Non-pigmented ciliary epithelial cell (primary cell): ENCODE measurements at places on chromosomes 2 and 18.

DNA sequence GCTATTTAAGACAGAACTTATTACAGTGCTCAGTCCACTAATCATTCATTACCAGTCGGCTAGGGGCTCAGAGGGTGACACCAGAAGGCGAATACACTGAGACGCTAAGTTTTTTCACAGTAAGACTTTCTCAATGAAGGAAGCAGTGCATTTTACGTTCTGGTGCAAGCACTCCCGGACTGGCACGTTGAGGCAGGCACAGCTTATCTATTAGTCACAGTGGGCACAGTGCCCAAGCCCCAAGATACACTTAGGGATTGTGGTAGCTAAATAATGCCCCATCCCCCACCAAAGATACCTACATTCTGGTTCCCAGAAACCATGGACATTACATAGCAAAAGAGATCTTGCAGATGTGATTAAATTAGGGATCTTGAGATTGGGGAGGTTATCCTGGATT, 32.6 kb upstream of the BCL11A start:
- DNase-seq: no peak

DNA sequence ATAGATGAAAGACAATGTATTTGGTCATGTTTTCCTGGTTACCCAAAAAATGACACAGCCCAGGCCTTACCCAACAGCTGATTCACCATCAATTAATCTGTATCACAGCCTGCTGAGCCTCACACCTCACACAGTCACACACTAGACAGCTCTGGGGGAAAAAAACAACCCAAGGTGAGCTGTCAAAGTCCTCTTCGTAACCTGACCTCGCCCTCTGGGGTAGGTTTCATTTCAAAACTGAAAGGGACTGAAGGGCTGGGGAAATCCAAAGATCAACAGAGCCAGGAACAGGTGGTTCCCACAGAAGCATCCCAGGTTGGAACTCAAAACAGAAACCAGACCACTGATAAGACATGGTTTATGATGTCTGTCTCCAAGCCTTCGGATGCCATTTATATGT, 18.2 kb upstream of the PCBP1 start:
- no peak for DNase-seq

DNA sequence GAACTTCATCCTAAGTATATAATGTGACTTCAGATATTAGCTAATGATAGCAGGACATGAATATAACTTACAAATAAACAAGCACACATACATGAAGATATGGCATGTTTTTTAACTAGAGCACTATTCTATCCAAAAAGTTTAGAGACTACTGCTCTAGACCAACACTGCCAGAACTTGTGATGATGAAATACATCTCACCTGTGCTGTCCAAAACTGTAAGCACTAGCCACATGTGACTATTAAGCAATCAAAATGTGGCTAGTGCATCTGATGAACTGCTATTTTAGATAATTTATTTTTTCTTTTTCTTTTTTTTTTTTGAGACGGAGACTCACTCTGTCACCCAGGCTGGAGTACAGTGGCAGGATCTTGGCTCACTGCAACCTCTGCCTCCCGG, 7.1 kb downstream of the AAK1 start:
- no peak for DNase-seq

GRCh38 chr18:74935434-74935833, 273.5 kb downstream of the PTGR3 start:
- DNase-seq: no peak

- no peak for DNase-seq
Observed at GRCh38 chr2:64296140-64296480, 151.9 kb upstream of the PELI1 start.

- DNase-seq: peak; percentile 72
Observed at GRCh38 chr18:29154758-29155725, 978.1 kb upstream of the CDH2 start.

DNA sequence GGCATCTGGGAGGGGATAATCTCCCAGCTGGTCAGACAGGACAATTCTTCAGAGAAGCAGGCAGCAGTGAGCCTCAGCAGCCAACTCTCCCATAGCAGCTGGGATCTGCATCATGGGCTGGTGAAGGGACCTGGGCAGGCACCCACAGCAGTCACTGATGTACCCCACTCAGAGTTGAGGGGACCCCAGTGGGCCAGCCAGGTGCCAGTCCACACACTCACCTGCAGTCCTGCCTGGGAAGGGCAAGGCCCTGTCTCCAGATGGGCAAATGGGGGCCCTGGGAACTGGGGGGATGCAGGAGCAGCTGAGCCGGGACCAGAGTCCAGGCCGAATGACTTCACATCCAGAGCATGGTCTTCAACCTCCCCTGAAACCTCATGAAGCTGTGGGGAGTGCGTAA, 170.4 kb downstream of the ZFP36L2 start:
- no peak for DNase-seq

DNA sequence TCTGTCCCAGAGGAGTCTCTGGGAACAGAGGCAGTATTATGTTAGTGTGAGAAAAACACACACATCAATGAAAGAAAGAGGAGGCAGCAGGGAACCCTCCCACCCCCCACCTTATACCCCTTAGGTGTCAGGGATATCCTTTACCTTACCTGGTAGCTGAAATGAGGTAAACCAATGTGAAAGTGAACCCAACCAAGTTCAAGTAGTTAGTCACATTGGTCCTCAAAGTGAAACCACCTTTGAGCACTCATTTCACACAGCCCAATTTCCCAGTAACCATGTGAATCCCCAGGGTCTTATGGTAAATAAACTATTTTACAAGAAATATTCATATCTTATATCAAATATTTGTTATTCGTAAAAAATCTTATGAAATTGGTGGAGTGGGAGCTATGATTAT, 377.8 kb downstream of the LRATD1 start:
- DNase-seq: no peak

DNA sequence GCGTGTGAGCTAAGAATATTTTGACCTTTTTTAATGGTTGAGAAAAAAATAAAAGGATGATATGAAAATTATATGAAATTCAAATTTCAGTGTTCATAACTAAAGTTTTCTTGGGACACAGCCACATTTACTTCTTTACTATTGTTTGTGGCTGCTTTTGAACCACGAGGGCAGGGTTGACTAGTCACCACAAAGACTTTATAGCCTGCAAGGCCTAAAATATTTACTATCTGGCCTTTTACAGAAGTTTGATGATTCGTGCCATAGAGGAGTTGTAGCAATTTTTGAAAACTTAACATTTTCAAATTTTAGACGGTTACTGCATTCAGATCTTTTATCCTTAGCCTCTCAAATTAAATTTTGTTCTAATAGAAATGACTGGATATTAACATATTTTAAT, 69.9 kb downstream of the LIMS1 start:
- DNase-seq: no peak

DNA sequence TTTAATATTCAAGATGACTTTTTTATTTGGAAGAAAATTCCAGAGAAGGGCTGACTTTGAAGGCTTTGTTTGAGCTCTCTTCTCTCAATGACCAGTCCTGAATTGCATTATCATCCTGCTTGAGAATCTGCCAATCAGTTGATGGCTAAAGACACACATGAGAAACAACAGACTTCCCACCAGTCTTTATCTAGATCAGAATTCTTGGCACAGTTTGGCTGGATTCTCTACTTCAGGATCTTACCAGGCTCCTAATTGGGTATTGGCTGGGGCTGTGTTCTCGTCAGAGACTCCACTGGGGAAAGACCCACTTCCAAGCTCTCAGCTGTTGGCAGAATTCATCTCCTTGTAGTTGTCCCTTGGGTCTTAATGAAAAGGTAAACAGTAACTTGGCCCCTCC, 86.0 kb downstream of the WDSUB1 start:
- DNase-seq: no peak

DNA sequence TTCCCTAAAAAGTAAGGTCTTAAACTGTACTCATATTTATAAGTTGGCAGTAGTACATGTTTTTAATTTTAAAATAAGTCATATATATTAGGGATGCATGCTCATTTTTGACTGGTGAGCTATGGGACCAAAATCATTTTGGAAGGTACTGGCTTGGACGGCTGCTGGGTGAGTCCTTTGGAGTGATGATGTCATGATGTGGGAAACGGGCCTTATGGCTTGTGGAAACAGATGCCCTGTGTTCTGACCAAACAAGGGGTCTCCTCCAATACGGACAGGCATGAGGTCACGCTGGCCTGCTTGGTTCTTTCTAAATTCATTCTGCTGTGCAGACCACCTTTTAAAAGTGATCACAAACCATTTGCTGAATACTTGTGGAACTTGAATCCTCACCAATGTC, 109.2 kb upstream of the MGAT5 start:
- no peak for DNase-seq

GRCh38 chr2:109471658-109472057, 142.1 kb downstream of the SEPTIN10 start:
- no peak for DNase-seq

DNA sequence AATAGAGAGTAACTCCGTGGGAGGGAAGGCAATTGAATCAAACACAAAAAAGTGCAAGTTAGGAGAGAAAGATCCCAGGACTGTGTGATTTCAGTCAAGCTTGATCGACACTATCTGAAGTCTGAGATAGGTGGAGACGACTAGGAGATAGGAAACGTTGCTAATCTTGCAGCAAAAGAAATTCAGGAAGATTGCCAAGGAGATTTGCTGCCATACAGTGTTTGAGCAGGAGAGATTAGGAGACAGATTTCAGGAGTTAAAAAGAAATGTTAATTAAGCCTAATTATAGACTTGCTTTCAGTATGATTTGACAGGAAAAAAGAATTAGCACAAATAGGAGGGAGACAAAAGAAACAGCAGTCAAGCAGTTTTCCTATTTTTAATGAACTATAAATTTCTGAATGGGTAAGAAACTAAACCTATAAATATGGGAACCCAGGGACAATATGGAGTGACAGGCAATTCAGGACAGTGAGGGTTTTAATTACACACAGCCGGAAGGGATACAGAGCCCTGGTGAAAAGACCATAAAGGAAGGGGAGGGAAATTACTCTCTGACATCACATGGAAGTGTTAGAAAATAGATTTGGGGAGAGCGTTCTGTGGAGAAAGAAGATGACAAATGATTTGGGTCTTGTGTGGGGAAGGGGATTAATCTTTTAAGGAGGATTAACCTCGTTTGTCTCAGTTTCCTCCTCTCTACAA, 72.6 kb downstream of the SUCLG1 start:
- no peak for DNase-seq

GRCh38 chr18:5244941-5245340, 47.9 kb upstream of the AKAIN1 start:
- no peak for DNase-seq

DNA sequence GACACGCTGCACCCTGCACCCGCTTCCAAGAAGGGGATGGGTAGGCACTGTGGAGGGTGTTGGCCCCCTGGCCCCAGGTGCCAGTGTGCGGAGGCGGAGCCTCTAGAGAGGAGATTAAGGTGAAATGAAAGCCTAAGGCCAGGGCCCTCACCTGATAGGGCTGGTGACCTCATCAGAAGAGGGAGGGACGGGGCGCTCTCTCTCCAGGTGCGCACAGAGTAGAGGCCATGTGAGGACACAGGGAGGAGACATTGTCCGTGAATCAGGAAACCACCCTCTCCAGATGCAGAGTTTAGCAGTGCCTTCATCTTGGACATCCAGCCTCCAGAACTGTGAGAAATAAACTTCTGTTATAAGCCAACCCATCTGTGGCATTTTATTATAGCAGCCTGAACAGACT, 62.3 kb downstream of the PSMG2 start:
- no peak for DNase-seq

DNA sequence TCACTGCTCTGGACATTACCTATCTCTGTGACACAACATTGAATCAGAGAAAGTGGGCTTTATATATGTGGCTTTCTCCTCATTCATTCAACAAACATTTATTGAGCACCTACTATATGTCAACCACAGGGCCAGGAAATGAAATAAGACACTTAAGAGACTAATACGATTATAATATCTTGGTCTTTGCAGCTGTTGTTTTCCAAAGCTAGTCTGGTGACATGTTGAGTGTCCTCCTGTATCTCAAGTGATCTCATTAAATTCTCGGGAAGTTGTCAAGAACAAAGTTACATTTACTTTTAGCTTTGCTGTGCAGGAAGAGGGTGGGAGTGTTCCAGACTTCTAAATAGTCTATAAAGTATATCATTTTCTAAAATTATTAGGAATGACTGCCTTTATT, 164.6 kb upstream of the SP5 start:
- DNase-seq: no peak

DNA sequence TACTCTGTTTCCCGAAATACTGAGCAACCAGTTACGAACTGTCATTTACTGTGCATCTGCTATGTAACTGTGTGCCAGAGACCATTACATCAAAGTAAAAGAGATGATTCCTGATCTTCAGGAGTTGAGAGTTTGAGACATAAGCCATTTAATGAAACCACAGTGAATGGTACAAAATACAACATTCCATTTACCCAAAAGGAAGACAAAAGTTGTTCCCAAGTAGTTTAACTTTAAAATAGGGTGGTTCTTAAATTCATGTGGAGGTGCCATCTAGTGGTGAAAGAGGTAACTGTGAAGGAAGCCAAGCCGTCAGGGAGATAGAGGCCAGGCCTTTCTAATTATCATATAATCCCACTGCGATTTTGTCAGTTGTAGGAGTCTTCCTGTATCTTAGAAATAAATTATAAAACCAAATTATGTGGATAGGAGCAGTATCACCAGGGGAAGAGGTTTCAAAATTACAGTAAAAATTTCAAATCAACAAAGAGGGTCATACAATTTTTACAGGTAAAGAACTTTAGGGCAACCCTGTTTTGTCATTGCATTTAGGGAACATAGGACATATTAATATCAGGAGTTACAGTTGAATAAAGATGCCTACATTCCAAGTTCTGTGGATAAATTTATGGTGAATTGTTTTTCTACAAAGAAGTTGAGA, 67.7 kb downstream of the EPAS1 start:
- DNase-seq: no peak
